Calu3 (cell line): ENCODE measurements at places on chromosomes 3 and 15. TPM values are rescaled to one million over a fixed set of nuclear protein-coding genes. Genes with fewer than 3 reads are reported as not detected.

Gene ZNF501
- total RNA-seq = 0.61 and 0.71 TPM in 2 replicates

Gene AGTR1
- total RNA-seq = 0.20 TPM in 1 of 2 replicates, not detected in the other

Gene CTXND1
- not detected in 2 replicates for total RNA-seq

Gene ALDH1A3
- total RNA-seq = 666 and 983 TPM in 2 replicates

Gene CHRNA3
- total RNA-seq = not detected in 2 replicates

Gene GOLGA6A
- total RNA-seq = not detected in 2 replicates

DNA sequence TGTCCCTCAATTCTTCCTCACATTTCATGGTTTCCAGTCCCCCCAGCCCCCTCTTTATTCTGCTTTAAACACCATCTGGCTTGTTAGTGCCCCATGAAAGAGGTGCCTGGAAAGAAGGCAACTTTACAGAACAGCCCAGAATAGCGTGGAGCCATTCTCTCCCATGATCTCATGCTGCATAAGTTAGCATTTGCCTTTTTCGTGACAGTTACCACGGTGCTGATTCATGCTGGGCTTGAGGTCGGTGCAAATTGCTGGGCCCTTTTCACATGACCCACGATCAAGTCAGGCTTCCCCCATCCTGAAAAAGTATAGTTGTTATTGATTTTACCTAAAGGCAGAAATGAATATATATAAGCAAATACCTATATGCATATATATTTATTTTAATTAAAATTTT is 29.6 kb downstream of the SQOR start:
- no peak overlapping the region for H3K27ac ChIP-seq
- H3K4me3 ChIP-seq = no peak overlapping the region
- DNase-seq = no peak
- H3K36me3 ChIP-seq = peaks cover 13% of the 10 kb centered on the region
- H3K27me3 ChIP-seq = no peaks in the 10 kb centered on the region

DNA sequence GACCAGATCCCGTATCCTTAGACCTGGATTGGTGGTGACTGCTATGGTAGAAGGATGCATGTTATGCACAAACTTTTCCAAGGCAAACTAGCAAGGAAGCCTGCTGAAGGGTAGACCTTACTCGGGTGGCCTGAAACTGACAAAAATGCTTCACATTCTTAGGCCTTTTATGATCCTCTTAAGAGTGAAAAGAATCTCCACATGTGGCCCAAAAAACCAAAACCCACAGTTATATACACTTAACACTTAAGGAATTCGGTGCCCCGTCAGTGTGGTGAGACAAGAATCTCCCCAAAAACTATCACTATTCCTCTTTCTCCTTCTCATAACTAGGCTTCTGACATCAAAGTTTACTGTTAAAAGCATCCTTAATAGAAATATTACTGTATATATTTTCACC is 130.1 kb upstream of the SOX2 start:
- no peaks in the 10 kb centered on the region for H3K36me3 ChIP-seq
- DNase-seq = no peak
- no peak overlapping the region for H3K4me3 ChIP-seq
- H3K4me1 ChIP-seq = no peaks in the 10 kb centered on the region
- no peaks in the 10 kb centered on the region for H3K27me3 ChIP-seq

DNA sequence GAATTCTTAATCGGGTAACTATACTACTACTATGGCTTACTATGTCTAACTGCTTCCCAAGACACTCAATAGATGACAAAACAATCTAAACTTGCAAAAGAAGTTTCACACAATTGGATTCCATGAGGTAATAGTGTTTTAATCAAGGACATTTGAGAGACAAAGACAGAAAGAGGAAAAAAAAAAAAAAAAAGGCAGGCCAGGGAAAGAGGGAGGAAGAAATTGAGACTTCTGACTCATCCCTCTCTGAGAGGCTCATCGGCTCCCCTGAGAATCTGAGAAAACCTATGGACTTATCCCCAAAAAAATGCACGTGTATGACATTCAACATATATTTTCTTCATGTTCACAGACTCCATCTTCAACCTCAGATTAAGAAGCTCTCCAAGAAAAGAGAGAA is 61.0 kb downstream of the SCAPER start:
- no peak for DNase-seq
- H3K4me1 ChIP-seq = no peaks in the 10 kb centered on the region
- H3K36me3 ChIP-seq = no peaks in the 10 kb centered on the region
- no peak overlapping the region for H3K4me3 ChIP-seq

DNA sequence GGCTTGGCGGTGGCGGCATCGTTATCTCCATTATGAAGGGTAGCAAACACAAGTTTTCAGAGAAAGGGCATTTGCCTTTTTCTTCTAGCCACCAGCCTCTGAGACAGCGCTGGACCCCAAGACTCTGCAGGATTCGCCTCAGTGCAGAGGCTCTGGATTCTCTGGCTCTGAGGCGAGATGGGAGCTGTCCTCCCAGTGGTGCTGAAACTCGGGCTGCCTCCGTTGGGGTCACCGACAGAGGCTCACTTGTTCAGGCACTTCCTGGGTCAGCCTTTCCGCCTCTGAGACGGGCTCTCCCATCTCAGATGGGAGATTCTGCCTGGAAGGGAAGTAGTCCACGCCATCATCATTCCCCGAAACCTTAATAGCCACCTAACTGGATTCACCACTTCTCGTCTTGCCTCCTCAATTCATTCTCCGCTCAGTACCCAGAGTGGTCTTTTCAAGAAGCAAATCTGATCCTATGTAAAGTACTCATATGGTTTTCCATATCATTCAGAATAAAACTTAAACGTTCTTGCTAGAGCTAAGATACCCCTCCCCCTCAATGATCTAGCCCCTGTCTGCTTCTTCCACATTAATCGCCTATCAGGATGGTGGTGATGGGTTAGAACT is 76.9 kb downstream of the RHCG start:
- H3K27ac ChIP-seq = no peak overlapping the region
- no peaks in the 10 kb centered on the region for H3K4me1 ChIP-seq
- peak; percentile 77 for DNase-seq
- H3K27me3 ChIP-seq = peaks cover 91% of the 10 kb centered on the region
- no peaks in the 10 kb centered on the region for H3K36me3 ChIP-seq

DNA sequence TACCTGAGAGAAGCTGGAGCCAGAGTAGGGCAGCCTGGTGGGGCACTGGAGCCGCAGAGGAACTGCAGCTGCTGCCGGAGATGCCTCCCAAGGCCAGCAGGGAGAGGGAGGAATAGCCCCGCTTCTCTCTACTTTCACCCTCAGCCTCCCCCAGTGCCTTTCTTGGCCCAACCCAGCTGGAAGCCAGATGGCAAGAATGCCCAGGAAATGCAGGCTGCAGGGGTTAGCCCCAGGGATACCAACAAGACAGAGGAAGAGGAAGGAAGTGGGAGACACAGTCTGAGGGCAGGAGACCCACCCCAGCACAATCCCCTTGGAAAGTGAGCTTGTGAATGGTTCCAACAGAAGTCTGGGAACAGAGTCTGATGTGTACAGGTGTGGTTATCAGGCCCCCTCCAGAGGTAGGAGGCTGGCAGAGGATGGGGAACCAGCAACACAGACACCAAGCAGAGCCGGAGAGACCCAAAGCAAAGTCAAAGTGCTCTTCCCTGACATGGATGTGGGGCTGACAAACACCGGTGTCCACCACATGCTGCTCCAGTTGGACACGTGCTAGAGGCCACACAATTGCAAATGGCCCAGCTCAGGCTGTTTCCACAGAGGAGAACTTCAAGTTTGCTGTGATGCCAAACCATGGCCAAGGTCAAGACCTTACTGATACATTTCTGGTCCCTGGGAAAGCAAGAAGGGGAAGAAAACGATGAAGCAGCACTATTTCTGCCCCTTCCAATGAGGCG is 418.8 kb upstream of the PROK2 start:
- no peak overlapping the region for H3K4me3 ChIP-seq
- no peaks in the 10 kb centered on the region for H3K36me3 ChIP-seq
- DNase-seq = no peak
- no peaks in the 10 kb centered on the region for H3K4me1 ChIP-seq

GRCh38 chr15:45743426-45744235 is 108.8 kb downstream of the SQOR start:
- no peaks in the 10 kb centered on the region for H3K4me1 ChIP-seq
- H3K36me3 ChIP-seq = no peaks in the 10 kb centered on the region
- H3K27ac ChIP-seq = no peak overlapping the region
- DNase-seq = no peak

GRCh38 chr15:36966708-36967107 is 133.6 kb downstream of the MEIS2 start:
- H3K27me3 ChIP-seq = no peaks in the 10 kb centered on the region
- no peaks in the 10 kb centered on the region for H3K4me1 ChIP-seq
- H3K36me3 ChIP-seq = no peaks in the 10 kb centered on the region
- no peak overlapping the region for H3K4me3 ChIP-seq
- H3K27ac ChIP-seq = no peak overlapping the region
